H1 (cell line): ENCODE measurements at places on chromosomes 5 and 9.

GRCh38 chr5:32280656-32281081 lies 32.1 kb downstream of the MTMR12 start:
- DNase-seq, result no peak

GRCh38 chr9:97737429-97737828 lies 40.3 kb upstream of the XPA start:
- DNase-seq, result no peak

GRCh38 chr5:142981475-142981874 lies 211.3 kb downstream of the ARHGAP26 start:
- DNase-seq, result no peak

- DNase-seq, result no peak
Measured at GRCh38 chr9:89400403-89401116, 82.3 kb downstream of the SECISBP2 start.

- no peak for DNase-seq
Measured at GRCh38 chr5:151469992-151470391, 22.6 kb downstream of the SLC36A1 start.

- no peak for DNase-seq
Measured at GRCh38 chr9:137227054-137227852, at the start of gene RNF224. Gene RNF224 (plus strand): TSS chr9:137227502. CDS start chr9:137228336, 834 bp downstream.

- no peak for DNase-seq
Measured at GRCh38 chr5:12876541-12877298, 972.5 kb upstream of the CTNND2 start.

GRCh38 chr5:114912189-114912920 lies 257.4 kb downstream of the TRIM36 start:
- no peak for DNase-seq

- no peak for DNase-seq
Measured at GRCh38 chr5:1270933-1271914, 23.6 kb downstream of the TERT start.

DNA sequence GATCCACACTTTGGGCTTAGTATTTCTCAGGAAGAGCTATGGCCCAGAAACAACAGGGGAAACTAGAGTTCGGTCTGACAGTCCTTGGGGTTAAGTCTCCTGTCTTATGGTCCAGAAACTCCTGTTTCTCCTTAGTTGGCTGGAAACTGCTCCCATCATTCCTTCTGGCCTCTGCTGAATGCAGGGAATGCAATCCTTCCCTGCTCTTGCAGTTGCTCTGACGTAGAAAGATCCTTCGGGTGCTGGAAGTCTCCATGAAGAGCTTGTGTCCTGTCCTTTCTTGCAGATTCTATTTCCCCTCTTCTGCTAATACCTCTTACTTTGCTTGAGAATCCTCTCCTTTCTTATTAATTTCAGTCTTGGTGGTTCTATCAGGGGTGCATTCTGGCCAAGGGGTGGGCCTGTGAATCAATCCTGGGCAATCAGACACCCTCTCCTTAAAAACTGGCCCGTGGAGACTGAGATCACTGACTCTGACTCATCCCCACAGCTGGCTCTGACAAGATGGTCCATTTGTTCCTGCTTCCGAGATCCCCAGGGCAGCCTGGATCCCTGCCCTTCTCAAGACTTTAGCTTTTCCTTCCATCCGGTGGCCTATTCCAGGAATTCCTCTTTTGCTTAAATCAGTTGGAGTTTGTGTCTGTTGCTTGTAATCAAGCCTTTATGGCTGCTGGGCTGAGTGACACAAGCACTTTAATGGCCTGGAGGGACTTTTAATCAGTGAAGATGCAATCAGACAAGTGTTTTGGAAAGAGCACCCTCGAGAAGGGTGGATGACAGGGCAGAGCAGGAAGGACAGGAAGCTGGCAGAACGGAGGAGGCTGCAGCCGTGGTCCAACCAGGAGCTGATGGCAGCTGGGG lies 23.7 kb downstream of the PTGS1 start:
- no peak for DNase-seq

- DNase-seq, result no peak
Measured at GRCh38 chr9:126693428-126693944, 79.8 kb downstream of the LMX1B start.

DNA sequence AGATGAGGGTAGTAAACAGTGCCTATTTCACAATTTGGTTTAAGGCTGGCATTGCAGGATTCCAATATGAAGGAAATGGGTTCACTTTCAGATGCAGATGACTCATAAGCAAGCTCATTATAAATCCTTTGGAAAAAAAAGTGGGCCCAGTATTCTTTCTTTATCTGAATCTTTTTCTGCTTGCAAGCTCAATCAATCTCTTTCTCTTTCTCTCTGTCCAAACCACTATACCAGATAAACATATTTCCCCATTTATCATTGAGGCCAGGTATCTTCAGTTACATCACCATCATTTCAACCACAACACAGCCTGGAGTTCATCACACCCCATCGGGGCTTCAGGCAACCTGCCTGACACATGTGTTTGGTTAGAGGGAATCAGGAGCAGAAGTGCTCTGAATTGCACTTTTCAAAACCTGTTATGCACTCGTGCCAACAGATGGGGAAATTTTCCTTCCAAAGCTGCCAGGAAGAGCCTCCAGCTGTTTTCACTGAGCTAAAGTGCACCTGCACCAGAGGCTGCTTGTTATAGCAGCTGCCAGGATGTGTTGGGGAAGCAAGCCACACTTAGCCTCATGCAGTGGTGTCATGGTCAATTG lies 30.0 kb upstream of the MAMDC2 start:
- no peak for DNase-seq

- DNase-seq, result no peak
Measured at GRCh38 chr5:170722316-170722715, 61.2 kb upstream of the GABRP start.

- no peak for DNase-seq
Measured at GRCh38 chr5:111367115-111367514, 142.9 kb downstream of the CAMK4 start.

- DNase-seq, result no peak
Measured at GRCh38 chr9:134704498-134704897, 62.9 kb downstream of the COL5A1 start.

DNA sequence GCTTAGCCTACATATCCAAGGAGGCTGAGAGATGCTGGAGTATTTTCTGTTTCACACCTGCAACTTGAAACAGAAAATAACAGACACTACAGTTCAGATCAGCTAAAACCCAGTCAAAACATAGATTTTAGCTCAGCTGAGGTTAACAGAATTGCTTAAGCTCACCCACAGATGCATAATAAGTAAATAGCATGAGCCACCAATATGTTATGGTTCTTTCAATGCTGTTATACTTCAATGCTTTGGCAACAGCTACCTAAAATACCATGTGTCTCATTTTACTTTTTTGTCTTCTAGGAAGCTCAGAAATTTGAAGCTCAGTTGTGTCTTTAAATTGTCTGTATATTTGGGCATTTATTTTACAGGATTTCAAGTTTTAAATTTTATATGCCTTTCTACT lies 35.8 kb upstream of the OR13F1 start:
- no peak for DNase-seq

DNA sequence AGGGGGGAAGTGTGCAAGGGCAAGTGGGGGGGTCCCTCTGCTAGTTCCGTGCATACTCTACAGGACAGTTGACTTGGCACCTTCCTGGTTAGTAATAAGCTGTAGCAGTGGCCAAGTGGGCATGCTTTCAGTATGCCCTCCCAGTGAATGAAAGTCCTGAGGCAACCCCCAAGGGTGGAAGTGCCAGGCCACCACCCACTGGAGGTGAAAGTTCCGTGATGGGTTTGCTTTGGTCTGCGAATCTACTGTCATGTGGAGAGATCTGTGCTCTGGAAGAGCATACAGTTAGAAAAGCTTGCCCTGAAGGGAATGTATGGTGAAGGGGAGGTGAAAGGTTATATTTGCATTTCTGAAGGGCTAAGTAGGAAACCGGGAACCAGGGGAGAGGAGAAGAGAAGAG lies 10.3 kb downstream of the FXN start:
- no peak for DNase-seq

GRCh38 chr9:116495725-116496124 lies 191.4 kb upstream of the TRIM32 start:
- DNase-seq, result no peak

DNA sequence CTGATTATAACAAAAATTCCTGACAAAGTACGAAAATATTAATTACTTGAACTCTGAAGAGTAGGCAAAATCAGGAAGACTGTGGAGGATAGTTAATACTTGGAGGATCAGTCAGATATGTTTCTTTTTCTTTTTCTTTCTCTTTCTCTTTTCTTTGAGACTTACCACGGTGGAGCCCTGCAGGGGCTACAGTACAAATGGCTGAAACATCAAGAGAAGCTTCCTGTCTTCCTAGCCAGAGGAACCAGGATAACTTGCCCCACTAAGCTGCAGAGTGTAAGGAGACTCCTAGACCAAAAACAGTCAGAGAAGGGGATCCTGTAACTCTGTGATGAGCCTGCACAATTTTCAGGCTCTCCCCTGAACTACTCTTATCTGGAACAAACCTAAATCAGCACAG lies 324.6 kb upstream of the TYRP1 start:
- no peak for DNase-seq

GRCh38 chr5:171269717-171270116 lies 39.3 kb upstream of the TLX3 start:
- DNase-seq, result no peak

GRCh38 chr9:24582146-24583126 lies 36.7 kb upstream of the IZUMO3 start:
- DNase-seq, result no peak

GRCh38 chr5:149299451-149300054 lies 27.9 kb downstream of the AFAP1L1 start:
- DNase-seq, result no peak

DNA sequence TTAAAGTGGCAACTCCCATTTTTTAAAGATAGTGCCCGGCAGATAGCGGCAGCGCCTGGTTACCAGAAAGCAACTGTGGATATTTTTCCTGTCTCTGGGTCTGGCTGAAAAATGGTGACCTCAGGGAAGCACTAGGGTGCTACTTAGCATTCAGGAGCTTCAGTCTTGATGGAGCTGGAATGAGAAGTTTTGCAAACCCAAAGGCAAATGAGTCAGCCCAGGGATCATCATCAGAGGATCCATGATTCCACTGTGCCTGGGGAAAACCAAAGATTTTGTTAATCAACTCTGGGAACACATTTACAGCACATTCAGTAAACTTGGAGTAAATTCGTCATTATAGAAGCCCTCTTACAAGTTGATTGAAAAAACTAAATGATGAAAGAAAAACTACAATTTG lies 26.7 kb downstream of the F2R start:
- no peak for DNase-seq

- DNase-seq, result peak; percentile 82
Measured at GRCh38 chr9:35616681-35617459, 1.3 kb downstream of the CD72 start.

DNA sequence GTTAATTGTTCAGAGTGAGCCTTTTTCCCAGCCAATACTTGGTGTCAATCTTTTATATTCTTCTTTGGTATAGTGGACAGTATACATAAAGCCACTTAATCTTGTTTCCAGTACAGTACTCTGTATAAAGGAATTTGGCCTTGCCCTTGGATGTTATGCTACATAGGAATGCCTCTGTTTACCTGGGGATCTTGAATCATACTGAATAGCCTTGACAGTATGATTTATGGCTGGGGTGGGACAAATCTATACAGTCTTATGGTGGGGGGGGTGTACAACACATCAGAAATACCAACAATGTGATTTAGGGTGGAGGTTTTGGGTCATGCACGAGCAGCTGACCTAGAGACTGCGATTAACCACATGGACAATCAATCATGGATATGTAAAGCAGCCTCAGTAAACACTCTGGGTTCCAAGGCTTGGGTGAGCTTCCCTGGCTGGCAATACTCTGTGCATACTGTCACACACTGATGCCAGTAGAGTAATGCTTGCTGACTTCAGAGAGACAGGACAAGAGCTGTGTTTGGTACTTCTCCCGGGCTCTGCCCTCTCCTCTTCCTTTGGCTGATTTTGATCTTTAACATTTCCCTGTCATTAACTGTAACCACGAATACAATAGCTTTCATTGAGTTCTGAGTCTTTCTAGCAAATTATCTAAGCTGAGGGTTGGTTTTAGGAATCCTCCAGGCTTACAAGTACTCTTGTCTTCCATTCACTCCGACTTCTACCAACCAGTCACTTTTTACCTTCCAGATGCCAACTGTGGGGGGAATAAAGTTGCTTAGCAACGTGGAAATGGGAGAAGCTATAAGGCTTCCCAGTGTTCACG lies 84.6 kb downstream of the IARS1 start:
- no peak for DNase-seq
